ACHN (cell line): ENCODE measurements at places on chromosomes 5 and 9.

DNA sequence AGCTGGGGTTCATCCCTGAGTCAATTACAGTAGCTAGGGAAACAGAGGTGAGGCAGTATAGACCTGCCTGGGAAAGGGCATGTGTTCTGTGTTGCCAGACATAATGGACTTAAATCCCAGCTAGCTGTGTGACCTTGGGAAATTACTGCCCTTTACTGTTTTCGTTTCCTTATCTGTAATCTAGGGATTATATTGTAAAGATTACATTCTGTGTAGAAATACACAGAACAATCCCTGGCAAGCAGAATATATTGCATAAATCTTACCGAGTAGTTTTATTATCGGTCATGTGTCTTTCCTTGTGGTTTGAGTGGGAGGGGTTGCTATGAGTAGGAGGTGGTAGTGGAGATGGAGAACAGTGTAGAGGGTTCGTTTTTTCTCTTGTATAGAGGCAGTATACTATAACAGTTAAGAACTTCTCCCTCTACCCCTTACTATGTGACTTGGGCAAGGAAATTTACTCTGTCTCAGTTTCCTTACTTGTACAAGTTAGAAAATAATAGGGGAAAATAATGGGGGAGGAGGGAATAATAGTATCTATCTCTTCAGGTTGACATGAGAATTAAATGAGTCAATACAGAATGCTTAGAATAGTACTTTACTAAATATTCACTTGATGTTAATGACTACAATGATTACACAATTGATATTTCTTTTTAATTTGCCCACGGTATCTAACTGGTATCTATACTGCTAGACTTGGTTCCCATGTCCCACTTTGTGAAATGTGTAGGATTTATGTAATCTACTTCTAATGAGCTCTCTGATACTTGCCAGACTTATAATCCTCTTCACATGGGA is 7.1 kb upstream of the DMXL1 start:
- DNase-seq, result no peak

- DNase-seq, result no peak
These were observed 70.8 kb downstream of the FAT2 start for GRCh38 chr5:151520294-151520693.

GRCh38 chr9:34999576-34999975 is 10.0 kb downstream of the DNAJB5 start:
- DNase-seq, result no peak

GRCh38 chr5:151954255-151954654 is 29.6 kb upstream of the GLRA1 start:
- no peak for DNase-seq

GRCh38 chr5:41094871-41095270 is 23.7 kb upstream of the MROH2B start:
- no peak for DNase-seq

GRCh38 chr9:89496645-89497256 is 1.2 kb downstream of the SEMA4D start:
- DNase-seq, result no peak

- DNase-seq, result peak; percentile 43
These were observed 765 bp downstream of the MARCHF6 start for GRCh38 chr5:10354048-10354872.

- no peak for DNase-seq
These were observed 190.2 kb upstream of the SNX2 start for GRCh38 chr5:122584411-122585300.

DNA sequence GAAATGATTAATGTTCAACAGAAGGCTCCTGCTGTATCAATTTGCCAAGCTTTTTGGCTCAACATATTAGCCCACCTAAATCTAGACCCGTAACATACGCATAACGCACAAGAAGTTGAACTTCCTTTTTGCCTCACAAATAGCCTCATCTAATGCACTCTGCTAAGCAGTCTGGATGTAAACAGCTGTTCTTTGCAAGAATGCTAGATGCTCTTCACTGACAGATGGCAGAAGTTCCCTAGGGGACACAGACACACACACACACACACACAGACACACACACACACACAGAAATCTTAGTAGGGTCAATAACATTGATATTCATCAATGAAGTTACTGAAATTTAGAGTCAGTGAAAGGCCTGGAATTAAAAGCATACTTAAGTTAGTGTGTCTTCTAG is 13.2 kb upstream of the PCA3 start:
- no peak for DNase-seq

DNA sequence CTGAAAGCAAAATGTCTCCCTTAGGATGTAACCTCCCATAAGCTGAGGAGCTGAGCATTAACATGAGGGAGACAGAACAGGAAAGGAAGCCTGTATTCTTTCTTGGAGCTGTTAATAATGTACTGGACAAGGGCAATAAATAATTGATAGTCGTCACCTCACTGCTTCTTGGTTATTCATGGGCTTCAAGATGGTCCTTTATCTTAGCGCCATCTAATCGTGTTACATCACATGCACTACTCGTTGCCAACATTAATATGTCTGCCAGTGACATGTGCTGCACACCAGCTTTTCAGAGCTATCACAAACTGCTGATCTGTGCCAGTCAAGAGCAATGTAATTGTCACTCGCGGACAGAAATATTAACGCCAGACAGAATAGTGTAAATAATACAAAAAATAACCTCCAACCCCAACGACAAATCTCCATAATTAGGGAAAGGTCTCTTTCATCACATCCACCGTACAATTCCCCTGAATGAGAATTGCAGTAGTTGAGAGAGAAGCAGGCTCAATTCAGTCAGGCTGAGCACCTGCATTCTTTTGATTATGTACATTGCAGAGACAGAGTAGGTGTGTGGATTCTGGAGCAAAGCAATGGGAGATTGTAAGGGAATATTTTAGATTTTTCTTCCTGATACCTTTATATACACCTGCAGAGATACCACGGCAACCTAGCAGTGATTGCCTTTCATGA is 267.1 kb downstream of the SPATA31D1 start:
- DNase-seq, result no peak

DNA sequence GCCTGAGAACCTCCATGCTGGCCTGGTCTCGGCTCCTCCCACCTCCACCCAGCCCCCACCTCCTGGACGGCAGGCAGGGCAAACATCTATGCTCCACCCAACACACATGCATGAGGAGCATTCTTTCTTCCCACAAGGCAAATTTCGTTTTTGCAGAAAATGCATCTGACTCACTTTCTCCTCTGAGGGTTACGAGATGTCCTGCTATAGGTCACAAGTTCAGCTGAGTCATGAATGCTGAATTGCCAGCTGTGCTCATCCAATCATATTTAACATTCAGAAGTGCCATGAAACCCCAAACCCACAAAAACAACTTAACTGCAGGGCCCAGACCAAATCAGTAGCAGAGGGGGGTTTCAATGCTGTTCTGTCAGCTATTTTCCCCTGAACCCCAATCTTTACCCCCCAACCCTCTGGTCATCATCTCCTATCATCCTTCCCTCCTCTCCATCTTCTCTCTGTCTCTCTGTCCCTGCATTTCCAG is 39.0 kb upstream of the OSMR start:
- DNase-seq, result peak; percentile 79

- no peak for DNase-seq
These were observed 349.2 kb upstream of the MEF2C start for GRCh38 chr5:89232139-89232603.

DNA sequence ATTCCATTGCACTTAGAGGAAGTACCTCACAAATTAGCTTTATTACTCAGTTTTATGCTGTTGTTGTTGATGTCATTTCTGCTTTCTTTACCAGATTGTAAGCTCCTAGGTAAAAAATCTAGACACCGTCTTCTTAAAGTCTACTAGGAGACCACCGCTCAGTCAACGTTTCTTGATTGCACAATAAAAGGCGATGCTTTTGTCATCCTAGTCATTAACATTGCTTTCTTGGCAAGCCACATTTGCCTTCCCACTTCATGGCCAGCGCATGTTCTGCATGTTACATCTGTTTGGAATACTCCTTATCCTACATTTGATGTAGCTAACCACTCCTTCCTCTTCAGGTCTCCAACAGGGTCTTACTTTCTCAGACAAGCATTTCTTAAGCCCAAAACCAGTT is 464.0 kb upstream of the TUSC1 start:
- no peak for DNase-seq

DNA sequence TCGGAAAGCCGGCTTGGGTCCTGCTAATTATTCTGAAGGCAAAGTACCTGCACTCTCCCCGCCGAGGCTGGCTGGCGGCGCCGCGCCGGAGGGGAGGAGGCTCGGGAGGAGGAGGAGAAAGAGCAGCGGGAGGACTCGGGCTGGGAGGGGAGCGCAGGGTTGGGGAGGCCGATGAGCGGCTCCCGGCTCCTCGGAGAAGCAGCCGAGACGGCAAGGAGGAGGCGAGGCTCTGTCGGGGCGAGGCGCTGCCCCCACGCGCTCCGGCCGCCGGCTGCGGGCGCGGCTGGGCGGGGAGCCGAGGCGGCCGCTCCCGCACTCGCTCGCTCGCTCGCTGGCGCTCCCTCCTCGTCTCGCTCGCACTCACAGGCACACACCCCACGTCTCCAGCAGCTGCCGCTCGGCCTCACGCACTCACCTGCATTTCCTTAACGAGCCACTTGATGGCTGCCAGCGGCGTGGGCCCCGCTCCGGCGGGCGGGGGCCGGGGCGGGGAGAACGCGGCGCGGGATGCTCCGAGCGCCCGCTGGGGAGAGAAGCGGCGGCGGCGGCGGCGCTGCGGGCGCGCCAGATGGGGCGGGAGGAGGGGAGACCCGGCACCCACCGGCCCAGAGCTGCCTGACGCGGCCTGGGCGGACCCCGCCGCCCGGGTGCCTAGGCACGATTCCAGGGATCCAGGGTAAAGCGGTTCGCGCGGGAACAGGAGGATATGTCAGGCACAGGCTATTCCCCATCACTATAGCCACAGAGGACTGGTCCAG is at the start of gene PTPRD:
PTPRD (minus strand) TSS at position 362 of the 758 bp plus-strand sequence.
- peak; percentile 35 for DNase-seq

GRCh38 chr9:109918339-109919163 is 138.6 kb downstream of the PALM2AKAP2 start:
- DNase-seq, result no peak

DNA sequence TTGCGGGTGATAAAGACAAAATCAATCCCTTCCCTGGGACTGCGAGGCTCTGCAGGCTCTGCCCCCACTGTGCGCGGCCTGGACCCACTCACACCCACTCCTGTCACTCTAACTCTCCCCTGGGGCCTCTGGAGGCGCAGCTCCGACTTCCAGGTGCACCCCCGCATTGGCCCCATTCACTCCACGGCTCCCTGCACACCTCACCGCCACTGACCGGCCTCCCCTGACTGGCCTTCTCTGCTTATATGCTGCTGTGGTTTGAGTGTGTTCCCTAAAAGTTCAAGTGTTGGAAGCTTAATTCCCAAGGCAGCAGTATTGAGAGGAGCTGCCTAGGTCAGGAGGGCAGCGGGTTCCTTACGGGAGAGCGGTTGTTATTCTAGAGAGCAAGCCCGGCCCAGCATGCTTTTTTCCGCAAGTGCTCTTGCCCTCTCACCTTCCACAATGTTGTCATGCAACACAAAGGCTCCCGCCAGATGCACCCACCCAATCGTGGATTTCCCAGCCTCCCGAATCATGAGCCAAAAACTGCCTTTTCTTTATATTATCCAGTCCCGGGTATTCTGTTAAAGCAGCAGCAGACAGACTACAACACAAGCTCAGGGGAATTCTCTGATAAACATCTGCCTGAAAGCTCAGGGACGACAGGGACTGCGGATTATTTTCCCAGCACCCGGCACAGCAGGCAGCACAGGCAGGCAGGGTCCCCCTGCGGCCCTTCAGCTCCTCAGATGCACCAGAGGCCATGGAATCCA is 73.5 kb upstream of the LRRTM2 start:
- DNase-seq, result no peak

- peak; percentile 20 for DNase-seq
These were observed 1.3 kb downstream of the DENND1A start for GRCh38 chr9:123928533-123929176.

- DNase-seq, result no peak
These were observed 4.7 kb upstream of the TMEM141 start for GRCh38 chr9:136786451-136786850.

DNA sequence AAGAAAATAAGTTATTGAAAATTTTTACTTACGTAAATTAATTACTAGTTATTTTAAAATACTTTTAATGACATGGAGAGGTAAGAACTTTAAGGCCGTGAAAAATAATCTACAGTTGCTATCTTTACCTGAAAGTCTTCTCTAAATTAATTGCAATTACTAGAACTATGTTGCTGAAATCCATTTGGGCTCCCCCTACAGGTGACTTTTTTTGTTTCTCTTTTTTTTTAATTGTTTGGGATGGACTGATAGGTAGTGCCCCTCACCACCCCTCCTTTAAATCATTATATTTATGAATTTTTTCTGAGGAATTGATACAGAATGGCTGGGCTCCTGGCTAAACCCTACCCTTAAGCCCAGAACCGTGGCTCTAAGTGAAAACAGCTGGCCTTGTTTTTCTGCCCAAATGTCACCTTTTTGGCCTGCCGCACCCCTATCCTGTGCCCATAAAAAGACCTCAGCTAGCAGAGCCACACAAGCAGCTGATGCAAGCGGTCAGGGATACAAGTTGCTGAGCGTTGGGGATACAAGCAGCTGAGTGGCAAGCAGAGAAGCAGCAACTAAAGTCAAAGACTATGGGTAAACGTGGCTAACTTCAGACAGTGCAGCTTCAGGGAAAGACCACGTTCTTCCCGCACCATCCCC is 315.2 kb upstream of the ACO1 start:
- DNase-seq, result peak; percentile 5

DNA sequence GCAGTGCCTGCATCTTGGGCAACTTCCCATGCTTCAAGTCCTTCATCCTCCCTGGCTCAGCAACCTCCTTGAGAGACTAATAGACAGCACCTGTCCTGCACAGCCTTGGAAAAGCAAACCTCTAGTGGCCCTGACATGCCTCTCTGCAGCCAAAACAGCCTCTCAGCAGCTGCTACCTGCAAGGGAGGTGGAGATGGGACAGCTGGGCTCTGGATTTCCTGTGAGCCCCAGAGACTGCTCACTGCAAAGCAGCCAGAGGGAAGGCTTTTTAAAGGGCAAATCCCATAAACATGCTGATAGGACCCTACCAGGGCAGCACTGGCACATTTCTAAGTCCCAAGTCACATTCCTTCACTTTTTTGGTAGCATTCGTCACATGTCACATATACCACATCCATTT is 31.5 kb upstream of the MYORG start:
- no peak for DNase-seq

GRCh38 chr5:148751025-148751424 is 75.4 kb upstream of the ADRB2 start:
- DNase-seq, result no peak

GRCh38 chr5:367358-368130 is 46.0 kb downstream of the AHRR start:
- DNase-seq, result no peak

DNA sequence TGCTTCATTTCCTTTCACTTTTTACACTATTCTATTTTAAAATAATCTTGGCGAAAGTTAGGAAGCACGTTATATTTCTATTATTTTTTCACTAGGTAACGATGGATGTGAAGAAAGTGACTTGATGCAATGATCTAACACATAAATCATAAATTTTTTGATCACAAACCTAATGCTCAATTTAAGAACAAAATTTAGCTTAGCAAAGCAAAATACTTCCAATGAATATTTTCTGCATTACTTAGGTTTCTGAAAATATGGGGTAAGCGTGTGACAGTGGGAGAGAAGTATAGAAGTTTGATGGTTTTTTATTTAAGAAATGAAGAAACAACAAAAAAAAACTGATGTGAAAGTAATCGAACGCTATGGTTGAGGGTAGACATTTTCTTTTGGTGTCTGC is 1528.7 kb upstream of the CDH9 start:
- DNase-seq, result no peak
